Type B pancreatic cell (in vitro differentiated cells): ENCODE measurements at places on chromosomes 3 and 15. TPM values are rescaled to one million over a fixed set of nuclear protein-coding genes. Genes with fewer than 3 reads are reported as not detected.

GRCh38 chr3:23455084-23455483 lies 252.0 kb downstream of the UBE2E2 start:
- H3K36me3 ChIP-seq, result peaks cover 5% of the 10 kb centered on the region
- H3K27ac ChIP-seq, result no peak overlapping the region
- H3K4me3 ChIP-seq, result no peak overlapping the region

Gene ARRDC4
- 31.3 and 31.6 TPM in 2 replicates for total RNA-seq

GRCh38 chr3:31170932-31171670 lies 276.6 kb upstream of the GADL1 start:
- H3K27ac ChIP-seq, result peak overlapping the region; percentile 56
- no peak for DNase-seq
- no peaks in the 10 kb centered on the region for H3K27me3 ChIP-seq
- no peak overlapping the region for H3K4me3 ChIP-seq
- peaks cover 21% of the 10 kb centered on the region for H3K4me1 ChIP-seq

GRCh38 chr15:37149146-37149545 lies 48.8 kb upstream of the MEIS2 start:
- no peak overlapping the region for H3K4me3 ChIP-seq
- no peaks in the 10 kb centered on the region for H3K4me1 ChIP-seq
- no peaks in the 10 kb centered on the region for H3K36me3 ChIP-seq
- no peak overlapping the region for H3K27ac ChIP-seq
- no peaks in the 10 kb centered on the region for H3K27me3 ChIP-seq

DNA sequence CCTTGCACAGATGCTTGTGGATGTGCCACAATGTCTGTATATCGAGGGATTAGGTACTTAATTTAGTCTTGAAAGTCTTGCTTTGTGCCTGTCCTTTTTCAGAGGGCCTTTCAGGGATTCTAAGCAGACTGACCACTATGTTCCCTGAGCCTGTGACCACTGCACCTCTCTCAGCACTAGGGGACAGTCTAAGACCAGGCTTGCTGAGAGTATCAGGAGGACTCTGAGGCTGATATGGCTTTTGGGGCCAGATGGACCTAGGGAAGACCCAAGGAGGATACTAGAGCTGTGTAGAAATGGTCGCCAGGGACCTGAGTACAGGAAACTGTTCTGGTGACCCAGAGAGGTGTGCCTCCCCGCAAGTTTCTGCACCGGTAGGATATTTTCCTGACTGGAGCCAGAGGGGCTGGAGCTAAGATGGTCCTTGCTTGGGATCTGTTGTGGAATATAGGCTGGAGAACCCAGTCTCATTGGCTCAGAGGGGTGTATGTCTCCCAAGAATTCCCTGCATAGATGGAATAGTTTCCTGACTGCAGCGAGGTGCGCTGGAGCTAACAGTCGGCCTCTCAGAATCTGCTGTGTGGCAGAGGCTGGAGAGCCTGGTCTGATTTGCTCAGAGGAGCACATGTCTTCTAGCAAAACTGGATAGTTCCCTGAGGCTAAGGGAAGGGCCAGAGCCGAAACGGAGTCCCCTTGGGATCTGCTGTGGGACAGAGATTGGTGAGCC lies 213.2 kb upstream of the DCBLD2 start:
- no peak for DNase-seq
- no peak overlapping the region for H3K4me3 ChIP-seq
- peaks cover 9% of the 10 kb centered on the region for H3K27me3 ChIP-seq
- no peaks in the 10 kb centered on the region for H3K36me3 ChIP-seq

Gene GOLGA8S
- total RNA-seq, result 0.19 TPM in 1 of 2 replicates, not detected in the other

Gene SLC2A2
- total RNA-seq, result 1.9 and 5.7 TPM in 2 replicates

Gene CYP11A1
- 0.80 and 1.0 TPM in 2 replicates for total RNA-seq

DNA sequence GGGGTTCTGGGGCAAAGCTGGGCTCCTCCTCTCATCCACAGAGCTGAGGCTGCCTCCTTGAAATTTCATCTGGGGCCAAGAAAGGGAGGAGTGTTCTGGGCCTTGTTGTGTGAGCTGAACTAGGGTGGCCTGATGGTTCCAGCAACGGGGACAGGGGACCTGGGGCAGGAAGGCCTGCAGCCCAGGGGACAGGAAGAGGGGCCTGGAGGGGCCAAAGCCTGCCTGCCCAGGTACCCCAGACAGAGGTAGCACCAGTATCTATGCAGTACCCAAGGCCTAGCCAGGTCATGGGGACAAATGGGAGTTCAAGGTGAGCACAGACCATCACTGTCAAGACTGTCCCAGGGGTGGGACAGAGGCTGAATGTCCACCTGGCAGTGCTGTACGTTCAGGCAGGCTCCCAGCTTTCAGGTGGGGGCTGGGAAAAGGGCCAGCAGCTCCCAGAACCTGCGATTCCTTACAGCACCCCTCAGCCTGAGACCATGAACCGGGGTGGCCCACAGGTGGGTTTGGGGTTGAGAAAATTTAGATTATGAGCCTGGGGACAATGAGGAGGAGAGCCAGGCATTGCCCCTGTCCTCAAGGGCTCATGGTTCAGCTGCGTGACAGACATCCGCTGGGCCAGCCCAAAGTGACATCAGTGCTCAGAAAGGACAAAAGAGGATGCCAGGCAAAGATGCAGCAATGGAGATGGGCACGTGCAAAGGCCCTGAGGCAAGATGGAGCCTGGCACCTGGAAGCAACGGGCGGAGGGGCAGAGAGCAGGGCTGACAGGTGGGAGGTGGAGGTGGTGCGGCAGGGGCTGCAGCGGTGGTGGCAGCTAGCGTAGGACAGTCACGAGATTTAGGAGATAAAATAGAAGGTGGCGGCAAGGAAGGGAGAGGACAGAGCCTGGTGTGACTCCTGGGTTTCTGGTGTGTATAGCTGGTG lies 28.0 kb downstream of the PSTPIP1 start:
- H3K27ac ChIP-seq, result no peak overlapping the region
- peak; percentile 51 for DNase-seq
- no peak overlapping the region for H3K4me3 ChIP-seq
- H3K36me3 ChIP-seq, result no peaks in the 10 kb centered on the region
- peaks cover 9% of the 10 kb centered on the region for H3K4me1 ChIP-seq

- H3K27ac ChIP-seq, result no peak overlapping the region
- H3K27me3 ChIP-seq, result no peaks in the 10 kb centered on the region
- H3K4me3 ChIP-seq, result no peak overlapping the region
- no peak for DNase-seq
- H3K36me3 ChIP-seq, result no peaks in the 10 kb centered on the region
Measured at GRCh38 chr3:195873281-195873887, 35.0 kb downstream of the TNK2 start.

Gene SQOR
- total RNA-seq, result 6.7 and 9.2 TPM in 2 replicates

DNA sequence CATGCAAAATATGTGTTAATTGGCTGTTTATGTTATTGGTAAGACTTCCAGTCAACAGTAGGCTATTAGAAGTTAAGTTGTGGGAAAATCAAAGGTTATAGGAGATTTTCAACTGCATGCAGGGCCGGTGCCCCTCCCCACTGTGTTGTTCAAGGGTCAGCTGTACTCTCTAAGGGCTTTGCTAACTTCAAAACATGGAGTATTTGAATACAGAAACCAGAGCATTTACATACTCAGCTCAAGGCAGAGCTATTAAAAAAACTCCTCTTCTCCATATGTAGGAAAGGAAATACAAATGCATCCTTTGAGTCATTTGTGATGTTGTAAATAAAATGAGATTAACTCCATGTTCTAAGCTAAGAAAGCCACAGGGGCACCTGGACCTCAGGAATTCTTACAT lies 16.8 kb downstream of the IL17RB start:
- H3K4me1 ChIP-seq, result no peaks in the 10 kb centered on the region
- no peak overlapping the region for H3K27ac ChIP-seq
- H3K4me3 ChIP-seq, result no peak overlapping the region
- no peaks in the 10 kb centered on the region for H3K27me3 ChIP-seq
- peaks cover 17% of the 10 kb centered on the region for H3K36me3 ChIP-seq

GRCh38 chr3:23888617-23889228 lies 28.1 kb downstream of the NKIRAS1 start:
- H3K4me3 ChIP-seq, result no peak overlapping the region
- no peak overlapping the region for H3K27ac ChIP-seq
- peaks cover 30% of the 10 kb centered on the region for H3K36me3 ChIP-seq
- no peaks in the 10 kb centered on the region for H3K27me3 ChIP-seq
- DNase-seq, result no peak
- peaks cover 5% of the 10 kb centered on the region for H3K4me1 ChIP-seq

GRCh38 chr3:43747641-43748040 lies 56.9 kb downstream of the ABHD5 start:
- peaks cover 9% of the 10 kb centered on the region for H3K27me3 ChIP-seq
- no peaks in the 10 kb centered on the region for H3K4me1 ChIP-seq
- H3K4me3 ChIP-seq, result no peak overlapping the region
- DNase-seq, result no peak
- no peaks in the 10 kb centered on the region for H3K36me3 ChIP-seq
- no peak overlapping the region for H3K27ac ChIP-seq

Gene TMCO5A
- total RNA-seq, result not detected in 2 replicates

Gene SYNM
- 2.2 and 4.1 TPM in 2 replicates for total RNA-seq

DNA sequence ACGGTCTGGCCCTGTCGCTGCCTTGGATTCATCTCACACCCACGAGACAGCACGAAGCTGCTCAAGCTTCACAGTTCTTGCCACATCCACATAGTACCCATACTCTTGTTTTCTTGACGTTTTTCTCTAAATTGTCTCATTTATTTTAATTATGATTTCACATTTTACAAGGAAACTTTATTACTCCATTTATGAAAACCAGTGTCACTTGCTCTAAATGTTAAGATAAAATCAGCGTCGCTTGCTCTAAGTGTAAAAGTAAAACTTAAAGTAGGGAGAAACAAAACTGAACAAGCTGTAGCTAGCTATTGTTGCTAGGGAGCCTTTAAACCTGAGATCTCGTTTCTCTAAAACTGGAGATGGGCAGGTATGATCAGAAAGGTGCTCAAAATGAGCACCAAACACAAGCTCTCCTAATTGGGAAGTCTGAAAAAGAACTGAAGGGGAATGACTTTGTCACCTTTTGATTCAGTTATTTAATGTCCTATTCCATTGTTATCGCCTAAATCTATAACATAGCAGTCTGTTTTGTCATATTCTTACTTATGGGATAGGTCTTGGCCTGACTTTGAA lies 680 bp downstream of the IFT122 start:
- H3K36me3 ChIP-seq, result peaks cover 6% of the 10 kb centered on the region
- peaks cover 39% of the 10 kb centered on the region for H3K4me1 ChIP-seq
- no peaks in the 10 kb centered on the region for H3K27me3 ChIP-seq
- peak overlapping the region; percentile 96 for H3K27ac ChIP-seq
- peak overlapping the region; percentile 96 for H3K4me3 ChIP-seq
- DNase-seq, result no peak

DNA sequence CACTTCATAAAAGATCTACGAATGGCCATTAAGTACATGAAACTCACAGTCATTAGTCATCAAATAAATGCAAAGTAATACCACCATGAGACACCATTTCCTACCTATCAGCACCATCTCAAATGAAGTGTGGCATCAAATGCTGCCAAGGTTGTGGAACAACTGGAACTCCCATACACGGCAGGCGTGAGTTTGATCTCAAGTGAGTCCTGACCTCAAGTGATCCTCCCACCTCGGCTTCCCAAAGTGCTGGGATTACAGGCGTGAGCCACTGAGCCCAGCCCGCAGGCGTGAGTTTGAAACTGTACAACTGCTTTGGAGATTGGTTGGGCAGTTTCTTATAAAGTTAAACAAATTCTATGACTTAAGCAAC lies 28.8 kb upstream of the HDAC11 start:
- no peak for DNase-seq
- H3K27ac ChIP-seq, result peak overlapping the region; percentile 92
- peaks cover 23% of the 10 kb centered on the region for H3K4me1 ChIP-seq
- no peaks in the 10 kb centered on the region for H3K36me3 ChIP-seq

- H3K27me3 ChIP-seq, result no peaks in the 10 kb centered on the region
- peak overlapping the region; percentile 77 for H3K27ac ChIP-seq
- peak overlapping the region; percentile 46 for H3K4me3 ChIP-seq
- peaks cover 4% of the 10 kb centered on the region for H3K36me3 ChIP-seq
Measured at GRCh38 chr3:72149645-72150300, 364.8 kb upstream of the PROK2 start.

GRCh38 chr3:179493260-179493659 lies 42.0 kb upstream of the GNB4 start:
- peaks cover 3% of the 10 kb centered on the region for H3K27me3 ChIP-seq
- DNase-seq, result no peak
- H3K4me1 ChIP-seq, result no peaks in the 10 kb centered on the region
- H3K27ac ChIP-seq, result no peak overlapping the region
- no peaks in the 10 kb centered on the region for H3K36me3 ChIP-seq
- no peak overlapping the region for H3K4me3 ChIP-seq

GRCh38 chr3:120908030-120908794 lies at the start of gene STXBP5L:
STXBP5L (plus strand) TSS chr3:120908205; CDS start chr3:120909579, 1,374 bp downstream.
- peak within 1 kb of the TSS; percentile 86 for H3K27ac ChIP-seq
- peak within 1 kb of the TSS; percentile 98 for H3K4me3 ChIP-seq
- H3K4me1 ChIP-seq, result peaks cover 16% of the 10 kb centered on the region
- H3K27me3 ChIP-seq, result peaks cover 70% of the 10 kb centered on the region
- DNase-seq, result peak; percentile 90

DNA sequence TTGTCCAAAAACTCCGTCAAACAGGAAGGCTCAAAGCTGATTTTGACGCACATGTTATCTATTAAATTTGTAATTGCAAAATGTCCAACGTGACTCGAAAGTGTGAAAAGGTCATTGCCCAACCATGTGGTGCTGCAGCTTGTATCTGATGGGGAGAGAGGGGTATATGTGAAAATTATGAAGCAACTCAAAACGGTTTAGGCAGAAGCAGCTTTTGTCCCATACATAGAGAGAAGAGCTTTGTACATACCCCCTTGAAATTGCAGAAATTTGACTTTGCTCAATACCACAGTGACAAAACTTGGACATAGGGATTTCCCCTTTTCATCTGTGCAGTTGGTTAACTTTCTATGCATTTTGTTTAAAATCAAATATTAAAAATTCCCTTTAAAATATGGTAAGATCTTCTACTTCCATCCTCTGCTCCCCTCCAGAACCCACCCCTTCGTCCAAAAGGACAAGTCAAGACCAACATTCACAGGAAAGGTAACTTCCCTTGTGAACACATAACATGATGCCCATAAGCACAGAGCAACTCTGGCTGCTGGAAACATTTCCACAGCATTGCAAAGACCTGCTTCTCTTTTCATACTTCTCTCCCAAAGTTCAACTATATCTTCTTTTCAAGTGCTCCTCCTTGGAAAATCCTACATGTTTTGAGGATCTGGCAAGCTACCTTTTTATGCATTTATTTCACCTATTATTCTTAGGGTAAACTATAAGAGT lies 253.7 kb upstream of the THBS1 start:
- DNase-seq, result no peak
- H3K27ac ChIP-seq, result no peak overlapping the region
- no peak overlapping the region for H3K4me3 ChIP-seq

Gene C3orf80
- total RNA-seq, result 2.6 and 2.8 TPM in 2 replicates

GRCh38 chr3:152219216-152219615 lies 49.5 kb upstream of the MBNL1 start:
- no peaks in the 10 kb centered on the region for H3K36me3 ChIP-seq
- no peak for DNase-seq
- H3K4me1 ChIP-seq, result no peaks in the 10 kb centered on the region
- H3K4me3 ChIP-seq, result no peak overlapping the region
- H3K27me3 ChIP-seq, result no peaks in the 10 kb centered on the region
- H3K27ac ChIP-seq, result no peak overlapping the region

Gene MYO9A
- total RNA-seq, result 42.4 and 43.4 TPM in 2 replicates

DNA sequence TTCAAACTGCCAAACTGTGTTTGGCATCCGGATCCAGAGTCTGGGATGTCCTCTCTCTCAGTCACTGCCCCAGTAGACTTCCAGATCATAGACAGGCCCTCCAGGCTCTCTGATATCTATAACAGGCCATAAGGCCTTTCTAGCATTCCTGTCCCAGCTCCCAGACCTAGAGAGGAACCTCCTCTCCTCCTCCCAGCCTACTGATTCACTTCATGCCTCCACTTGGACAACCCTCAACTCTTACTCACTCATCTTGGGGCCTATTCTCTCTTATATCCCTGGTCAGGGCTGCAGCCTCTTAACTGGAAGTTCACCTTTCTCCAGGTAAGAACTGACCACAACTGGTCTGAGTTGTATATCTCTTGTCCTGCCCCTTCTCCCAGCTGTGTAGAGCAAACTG lies 253.7 kb upstream of the TRIM42 start:
- H3K4me1 ChIP-seq, result peaks cover 30% of the 10 kb centered on the region
- H3K27me3 ChIP-seq, result peaks cover 15% of the 10 kb centered on the region
- H3K27ac ChIP-seq, result no peak overlapping the region
